ENCODE measurements at places on chromosomes 2 and 18.

DNA sequence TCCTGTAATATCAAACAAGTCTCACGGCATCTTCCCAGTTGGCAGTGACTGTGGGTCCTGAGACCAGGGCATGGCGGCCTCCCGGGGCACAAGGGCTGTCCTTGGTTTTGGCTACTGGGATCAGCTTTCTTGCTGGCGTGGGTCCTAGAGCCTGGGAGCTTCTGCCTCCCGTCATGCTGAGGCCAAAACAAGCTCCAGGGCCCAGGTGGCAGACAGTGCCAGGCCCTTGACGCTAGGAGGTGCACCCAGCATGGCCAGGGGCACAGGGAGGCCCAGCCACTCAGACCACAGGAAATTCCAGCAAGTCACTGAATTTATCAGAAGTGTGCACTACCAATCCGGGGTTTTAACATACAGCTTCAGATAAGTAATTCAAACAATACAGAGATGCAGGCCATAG, 184.7 kb downstream of the EIPR1 start:
- DNase-seq = no peak

GRCh38 chr2:74181739-74182138, 3.1 kb upstream of the MOB1A start:
- no peak for DNase-seq

DNA sequence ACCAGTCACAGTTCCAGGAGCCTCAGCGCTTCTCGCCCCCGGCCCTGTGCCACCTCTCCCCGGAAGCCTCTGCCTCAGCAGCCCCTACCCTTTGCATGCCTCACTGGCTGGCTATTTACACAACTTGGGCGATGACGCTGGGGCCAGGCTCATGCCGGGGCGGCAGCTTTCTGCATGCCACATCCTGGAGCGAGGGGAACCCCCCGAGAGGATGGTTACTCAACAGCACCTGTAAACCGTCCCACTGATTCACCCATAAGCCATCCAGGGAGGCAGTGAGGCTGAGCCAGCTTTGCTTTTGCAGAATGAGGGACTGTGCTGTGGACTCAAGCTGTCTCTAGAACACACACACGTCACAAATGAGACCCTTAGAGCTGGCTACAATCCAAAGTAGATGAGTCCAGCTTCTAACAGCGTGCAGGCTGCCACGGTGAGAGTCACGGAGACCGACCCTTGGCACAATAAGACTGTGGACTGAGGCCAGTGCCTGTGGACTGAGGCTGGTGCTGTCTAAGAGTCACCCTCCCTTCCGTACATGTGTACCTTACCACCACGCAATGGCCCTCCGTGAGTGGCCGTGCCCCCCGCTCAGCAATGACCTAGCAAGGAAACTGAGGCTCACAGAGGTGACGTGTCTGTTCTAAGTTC, 45.6 kb upstream of the ODC1 start:
- DNase-seq = peak; percentile 57

- no peak for DNase-seq
These were observed 45.6 kb downstream of the REL start for GRCh38 chr2:60926741-60927552.

GRCh38 chr2:10190737-10191532, 68.4 kb downstream of the RRM2 start:
- no peak for DNase-seq
